Stimulated activated CD4-positive, alpha-beta T cell treated with anti-CD3 and anti-CD28 coated beads, Interleukin-1b, Interleukin-23, amount 100 ng/mL, for 4 hours (primary cell): ENCODE measurements at places on chromosomes 4 and X.

DNA sequence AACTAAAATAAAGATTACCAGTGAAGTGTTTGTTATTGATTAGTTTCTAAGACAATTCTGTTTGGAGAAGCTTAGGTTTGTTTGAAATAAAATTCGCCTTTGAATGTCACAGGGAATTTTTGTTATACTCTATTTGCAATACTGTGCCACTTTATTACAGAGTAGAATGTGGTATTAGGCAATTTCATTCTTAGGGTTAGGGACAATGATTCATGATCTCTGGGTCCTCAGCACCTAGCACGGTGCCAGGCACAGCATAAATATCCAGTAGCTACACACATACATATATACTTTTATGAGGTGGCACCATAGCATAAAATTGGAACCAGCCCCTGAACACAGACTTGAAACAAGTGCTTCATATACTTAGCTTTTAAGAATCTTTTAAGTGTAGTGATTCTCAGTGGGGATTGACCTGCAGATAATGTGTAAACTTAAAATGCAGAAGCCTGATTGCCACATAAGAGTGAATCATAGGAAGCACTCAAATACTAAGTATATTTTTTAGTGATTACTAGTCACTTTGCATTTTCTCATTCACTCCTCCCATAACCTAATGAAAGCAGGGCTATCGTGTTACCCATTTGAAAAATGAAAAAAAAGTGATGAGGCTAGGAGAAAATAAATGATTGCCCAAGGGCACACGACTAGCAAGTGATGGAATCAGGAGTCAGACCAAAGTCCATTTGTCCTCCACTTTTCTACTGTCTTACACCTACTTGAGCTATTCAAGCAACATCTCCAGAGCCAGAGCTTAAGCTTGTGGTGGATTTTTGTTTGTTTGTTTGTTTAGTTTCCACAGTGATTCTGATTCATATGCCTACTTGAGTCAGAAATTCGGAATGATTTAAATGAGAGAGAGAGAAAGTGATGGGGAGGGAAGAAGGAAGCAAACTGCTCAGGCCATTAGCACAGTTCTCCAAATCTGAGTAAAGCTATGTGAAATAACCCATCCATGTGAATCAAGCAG, 366.0 kb upstream of the FGF13 start:
- DNase-seq: no peak

- DNase-seq: no peak
These were observed 167.8 kb downstream of the ZNF330 start for GRCh38 chr4:141388481-141388880.

GRCh38 chr4:9870165-9870790, 88.8 kb downstream of the DRD5 start:
- DNase-seq: no peak

- no peak for DNase-seq
These were observed 135.3 kb downstream of the ZNF518B start for GRCh38 chr4:10321931-10322330.

DNA sequence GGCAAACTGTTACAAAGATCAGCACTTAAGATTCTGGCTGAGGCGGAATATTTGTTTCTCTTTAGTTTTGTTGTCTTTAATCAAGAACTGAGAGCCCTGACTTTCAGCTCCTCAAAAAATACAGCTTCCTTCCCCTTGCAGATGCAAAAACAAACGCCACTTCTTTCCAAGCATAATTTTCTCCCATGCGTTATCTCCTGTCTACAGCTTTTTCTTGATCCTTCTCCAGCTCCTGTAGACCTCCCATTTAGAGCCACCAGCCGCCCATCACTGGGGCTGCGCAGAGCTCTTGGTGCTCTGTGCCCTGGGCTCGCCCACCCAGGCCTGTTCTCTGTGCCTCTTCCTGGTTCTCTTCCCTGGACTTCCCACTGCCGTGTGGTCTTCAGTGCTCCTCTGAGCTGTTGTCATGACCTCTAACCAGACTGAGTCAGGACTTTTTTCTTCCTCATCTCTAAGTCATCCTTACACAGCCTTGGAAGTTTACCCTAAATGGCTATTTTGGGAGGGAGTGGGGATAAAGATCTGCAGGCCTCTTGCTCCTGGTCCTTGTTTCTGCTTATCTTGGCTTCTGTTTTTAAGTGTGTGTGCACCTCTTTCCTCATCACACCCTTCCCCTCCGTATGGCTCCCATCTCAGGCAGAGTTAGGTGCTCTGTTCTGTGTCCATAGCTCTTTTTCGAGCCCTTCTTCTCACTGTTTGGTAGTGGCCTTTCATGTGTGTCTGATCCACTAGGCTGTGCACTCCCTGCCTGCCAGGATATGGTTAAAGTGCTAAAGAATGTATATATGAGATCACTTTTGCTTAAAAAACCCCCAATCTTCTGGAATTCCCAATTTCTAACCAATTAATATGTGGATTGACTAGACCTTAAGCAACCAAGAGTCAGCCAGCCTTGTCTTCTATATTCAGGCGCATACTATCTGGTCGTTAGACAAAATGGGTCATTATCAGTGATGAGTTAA, 122.5 kb downstream of the PTTG2 start:
- no peak for DNase-seq

- DNase-seq: no peak
These were observed 86.0 kb downstream of the ATG4A start for GRCh38 chrX:108177351-108178142.

DNA sequence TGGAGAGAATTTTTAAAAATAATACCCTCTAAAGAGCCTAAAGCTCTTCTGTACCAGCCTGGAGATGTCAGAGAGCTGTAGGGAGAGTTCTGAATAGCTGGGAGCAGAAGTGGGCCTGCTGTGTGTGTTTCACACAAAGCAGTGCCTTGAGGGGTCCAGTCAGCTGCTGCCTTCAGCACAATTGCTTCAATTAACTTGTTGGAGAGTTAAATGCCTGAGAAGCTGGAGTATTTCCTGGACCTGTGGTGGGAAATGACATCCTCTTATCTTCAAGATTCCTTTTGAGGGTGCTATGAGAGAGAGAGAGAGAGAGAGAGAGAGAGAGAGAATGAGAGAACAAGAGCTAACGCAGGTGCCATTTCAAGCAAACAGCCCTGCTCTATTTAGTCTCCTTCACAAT, 96.2 kb upstream of the IL1RAPL2 start:
- DNase-seq: no peak

- no peak for DNase-seq
These were observed 94.3 kb upstream of the PLAC1 start for GRCh38 chrX:134752558-134752957.

DNA sequence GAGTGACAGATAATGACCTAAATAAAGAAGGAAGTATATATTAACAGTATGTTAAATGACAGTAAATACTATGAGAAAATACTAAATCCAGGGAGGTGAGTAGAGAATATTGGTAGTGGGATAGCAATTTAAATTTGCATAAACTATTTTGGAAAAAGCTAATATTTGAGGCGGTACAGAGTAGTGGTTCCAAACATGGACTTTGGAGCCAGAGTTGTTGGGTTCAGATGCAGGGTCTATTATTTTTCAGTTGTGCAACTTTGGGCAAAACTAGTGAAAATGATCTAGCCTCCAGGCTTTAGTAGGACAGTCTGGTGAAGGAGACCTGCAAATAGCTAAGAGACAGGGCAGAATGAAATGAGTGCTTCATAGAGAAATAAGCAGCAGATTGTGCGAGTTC, 84.8 kb upstream of the SOX3 start:
- no peak for DNase-seq

- DNase-seq: no peak
These were observed 223.8 kb upstream of the TAPT1 start for GRCh38 chr4:16450031-16450430.

GRCh38 chr4:58935332-58935731, 1825.1 kb upstream of the IGFBP7 start:
- DNase-seq: no peak

DNA sequence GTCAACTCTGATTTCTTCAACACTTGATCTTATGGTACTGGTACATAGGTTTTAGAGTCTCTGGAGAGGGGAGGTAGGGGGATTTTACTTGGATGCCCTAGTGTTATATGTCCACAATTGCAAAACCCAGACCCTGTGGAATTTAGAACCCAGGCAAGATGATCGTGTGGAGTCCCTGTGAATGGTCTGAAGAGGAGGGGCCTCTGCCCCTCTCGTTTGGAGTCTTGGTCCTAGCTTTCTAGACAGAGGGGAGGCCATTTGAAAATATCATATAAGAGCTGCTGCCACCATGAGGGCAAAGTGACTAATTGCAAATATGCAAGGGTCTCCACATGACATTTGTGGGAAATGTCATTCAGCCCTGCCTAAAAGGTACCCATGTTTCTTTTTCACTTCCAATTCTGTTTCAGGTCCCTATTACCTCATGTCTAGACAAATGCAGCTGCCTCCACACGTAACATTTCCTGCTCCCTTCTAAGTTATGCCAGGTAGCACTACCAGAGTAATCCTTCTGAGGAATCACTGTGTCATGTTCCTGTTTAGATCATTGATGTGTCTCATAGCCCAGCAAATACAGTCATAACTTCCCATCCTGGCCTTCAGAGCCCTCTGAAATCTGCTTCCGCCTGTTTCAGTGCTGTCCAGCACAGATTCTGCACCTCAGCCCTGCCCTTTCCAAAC, 126.8 kb downstream of the KLHL8 start:
- DNase-seq: peak; percentile 15

DNA sequence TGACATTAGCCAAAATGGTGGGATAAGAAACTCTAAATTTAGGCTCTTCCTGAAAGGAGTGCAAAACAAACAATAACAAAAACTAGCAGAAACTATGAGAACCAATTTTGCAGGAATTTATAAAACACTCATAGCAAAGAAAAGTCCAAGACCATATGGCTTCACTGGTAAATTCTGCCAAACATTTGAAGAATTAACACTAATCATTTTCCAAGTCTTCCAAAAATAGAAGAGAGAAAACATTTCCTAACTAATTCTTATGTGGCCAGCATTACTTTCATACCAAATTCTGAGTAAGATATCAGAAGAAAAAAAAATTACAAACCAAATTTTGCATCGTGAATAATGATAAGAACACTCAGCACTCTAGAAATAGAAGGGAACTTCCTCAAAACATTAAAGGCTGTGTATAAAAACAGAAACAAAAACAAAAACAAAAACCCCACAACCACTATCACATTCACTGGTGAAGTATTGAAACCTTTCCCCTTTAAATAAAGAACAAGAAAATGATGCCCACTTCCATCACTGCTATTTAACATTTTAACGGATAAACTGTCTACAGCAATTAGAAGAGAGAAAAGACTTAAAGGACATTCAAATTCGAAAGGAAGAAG, 524.3 kb upstream of the GALNTL6 start:
- DNase-seq: no peak

DNA sequence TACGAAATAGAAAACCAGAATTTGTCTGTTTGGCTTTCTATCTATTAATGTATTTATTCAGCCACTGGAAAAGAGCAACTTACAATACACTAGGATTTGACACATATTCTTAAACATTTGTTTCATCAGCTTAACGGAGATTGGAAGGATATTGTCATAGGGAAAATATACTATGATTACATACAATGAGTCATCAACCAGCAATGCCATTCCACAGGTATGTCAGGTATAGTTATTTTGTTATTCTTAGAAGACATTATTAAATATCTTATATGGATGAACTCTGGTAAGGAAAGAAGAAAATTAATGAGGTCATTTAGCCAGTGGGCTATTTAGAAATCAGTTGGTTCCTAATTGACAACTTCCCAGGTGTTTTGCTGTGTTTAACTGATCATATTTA, 926.6 kb downstream of the STIM2 start:
- no peak for DNase-seq

DNA sequence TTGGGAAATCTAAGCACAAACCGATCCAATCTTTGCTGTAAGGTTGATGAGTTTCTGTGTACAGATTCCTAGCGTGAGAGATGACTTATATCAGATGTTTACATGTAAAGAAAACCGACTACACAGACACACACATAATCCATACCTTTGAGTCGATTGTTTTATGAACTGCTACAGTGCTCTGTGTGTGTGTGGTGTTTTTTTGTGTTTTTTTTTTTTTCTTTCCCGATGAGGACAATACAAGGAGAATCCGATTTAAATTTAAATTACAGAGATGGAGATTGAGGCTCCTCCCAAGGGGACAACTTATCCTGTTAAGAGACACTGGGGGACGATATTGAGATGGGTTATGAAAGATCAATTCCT, 461 bp upstream of the SLC9A6 start:
- no peak for DNase-seq

- DNase-seq: no peak
These were observed 44.9 kb upstream of the NDST4 start for GRCh38 chr4:115158296-115158695.

DNA sequence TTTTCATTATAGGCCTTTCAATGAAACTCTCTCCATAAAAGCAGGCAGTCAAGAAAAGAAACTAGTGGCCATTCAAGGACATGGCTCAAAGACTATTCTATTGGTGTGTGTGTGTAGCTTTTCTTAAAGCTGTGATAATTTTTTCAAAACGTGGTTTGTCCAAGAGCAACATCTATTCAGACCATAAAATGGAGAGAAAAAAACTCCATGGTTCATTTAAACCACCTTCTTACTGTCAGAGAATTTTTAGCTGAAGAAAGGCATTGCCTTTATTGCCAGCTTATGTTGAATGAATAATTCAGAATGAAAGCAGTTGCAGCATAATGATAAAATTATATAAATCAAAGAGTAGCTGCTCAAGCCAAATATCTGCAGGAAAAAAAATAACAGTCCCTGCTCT, 325.5 kb downstream of the PCDH18 start:
- no peak for DNase-seq

- no peak for DNase-seq
These were observed 316.2 kb downstream of the GPAT3 start for GRCh38 chr4:83852085-83852451.

DNA sequence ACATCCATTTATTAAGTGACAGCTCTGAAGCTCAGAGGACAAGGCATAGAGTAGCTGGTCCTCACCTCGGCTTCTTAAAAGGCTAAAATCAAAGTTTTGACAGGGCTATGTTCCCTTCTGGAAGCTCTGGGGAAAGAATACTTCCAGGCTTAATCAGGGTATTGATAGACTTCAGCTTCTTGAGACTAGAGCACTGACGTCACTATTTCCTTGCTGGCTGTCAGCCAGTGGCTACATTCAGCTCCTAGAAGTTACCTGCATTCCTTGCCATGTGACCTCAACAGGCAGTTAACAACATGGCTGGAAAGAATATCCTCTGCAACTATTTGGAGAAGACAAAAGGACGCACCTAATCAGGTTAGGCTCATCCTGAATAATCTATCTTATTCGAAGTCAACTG, 1144.8 kb downstream of the ADGRL3 start:
- DNase-seq: no peak

- DNase-seq: no peak
These were observed 104.1 kb downstream of the ZAR1 start for GRCh38 chr4:48594180-48594579.

DNA sequence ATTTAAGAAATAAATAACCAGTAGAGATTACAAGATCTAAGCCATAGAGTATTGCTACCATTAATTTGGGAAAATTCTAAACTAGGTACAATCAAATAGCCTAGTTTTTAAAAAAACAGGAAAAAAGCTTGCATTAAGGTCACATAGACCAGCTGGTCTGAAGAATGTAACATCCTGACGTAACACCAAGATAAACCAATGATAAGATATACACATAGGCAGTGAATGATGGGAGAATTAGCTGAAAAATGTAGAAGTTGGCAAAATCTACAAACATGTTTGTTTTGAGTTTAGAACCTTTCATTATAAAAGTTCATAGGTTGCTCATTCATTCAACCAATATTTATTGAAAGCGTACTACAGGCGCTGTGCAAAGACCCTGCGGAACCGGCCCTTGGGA, 120.0 kb downstream of the SH3RF1 start:
- no peak for DNase-seq
